ENCODE measurements at places on chromosomes 11 and 22.

DNA sequence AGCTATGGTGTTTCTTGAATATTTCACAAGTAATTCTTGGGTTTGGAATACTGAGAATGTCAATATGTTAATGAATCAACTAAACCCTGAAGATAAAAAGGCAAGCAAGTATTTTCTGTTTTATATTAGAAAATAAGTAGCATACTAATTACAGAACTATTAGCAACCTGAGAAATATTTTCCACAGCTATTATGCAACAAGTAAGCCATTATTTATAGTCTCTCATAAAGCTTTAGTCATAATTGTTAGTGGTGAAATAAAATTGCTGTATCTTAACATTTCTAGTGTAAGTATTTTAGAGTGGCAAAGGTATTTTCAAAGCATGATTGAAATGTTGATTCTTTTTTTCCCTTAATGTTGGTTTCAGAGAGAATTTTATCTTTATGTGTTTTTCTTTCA is 53.3 kb downstream of the FAR1 start:
- peak; percentile 35 for DNase-seq

DNA sequence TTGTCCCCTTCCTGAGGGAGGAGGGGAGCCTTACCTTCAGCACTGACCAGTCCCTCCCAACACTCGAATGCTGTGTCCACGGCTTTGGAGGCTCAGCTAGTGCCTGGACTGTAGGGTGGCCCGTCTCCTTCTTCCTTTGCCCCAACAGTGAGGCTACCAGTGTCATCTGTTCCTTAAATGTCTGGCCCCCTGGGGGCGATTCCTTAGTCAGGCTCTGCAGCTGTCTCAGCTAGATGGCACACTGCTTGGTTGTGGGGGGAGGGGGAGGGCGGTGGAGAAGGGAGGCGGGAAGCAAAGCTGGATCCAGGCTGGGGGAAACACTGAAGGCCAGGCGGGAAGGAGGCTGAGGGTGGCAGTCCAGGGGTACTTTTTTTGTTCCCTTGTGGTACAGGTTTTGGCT is at the start of gene IGSF22:
TSS of gene IGSF22 (minus strand) at position 149 of the 400 bp plus-strand sequence. CDS start 1,952 bp downstream, outside the sequence.
- DNase-seq, result no peak

DNA sequence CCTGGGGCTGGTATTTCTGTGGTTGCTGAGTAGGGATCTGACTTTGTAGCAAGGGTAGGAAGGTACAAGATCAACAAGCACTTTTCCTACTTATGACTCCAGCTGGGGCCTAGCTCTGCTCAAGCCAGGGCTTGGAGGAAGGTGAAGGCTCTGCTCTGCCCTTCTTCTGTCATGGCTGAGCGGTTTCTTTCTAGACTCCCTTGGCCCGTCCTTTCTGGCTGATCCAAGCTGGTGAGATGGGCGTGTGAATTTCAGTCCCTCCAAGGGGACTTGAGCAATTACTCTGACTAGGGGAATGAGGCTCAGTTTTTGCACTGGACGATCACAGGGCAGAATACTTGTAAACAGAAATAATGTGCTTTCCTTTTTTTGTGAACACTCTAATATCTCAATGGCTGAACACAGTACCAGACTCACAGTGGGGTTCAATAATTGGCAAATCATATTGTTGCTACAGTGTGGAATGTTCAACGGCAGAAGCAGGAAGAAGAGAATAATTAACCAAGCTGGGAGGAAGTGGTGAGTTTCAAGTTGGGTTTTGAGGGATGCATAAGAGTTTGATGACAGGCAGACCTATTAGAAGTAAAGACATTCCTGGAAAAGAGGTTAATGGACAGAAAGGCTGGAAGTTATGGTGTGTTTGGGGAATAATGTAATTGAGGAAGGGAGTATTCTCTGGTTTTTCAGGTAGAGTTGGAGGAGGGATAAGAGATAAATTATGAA is 507.6 kb downstream of the MIAT start:
- no peak for DNase-seq

DNA sequence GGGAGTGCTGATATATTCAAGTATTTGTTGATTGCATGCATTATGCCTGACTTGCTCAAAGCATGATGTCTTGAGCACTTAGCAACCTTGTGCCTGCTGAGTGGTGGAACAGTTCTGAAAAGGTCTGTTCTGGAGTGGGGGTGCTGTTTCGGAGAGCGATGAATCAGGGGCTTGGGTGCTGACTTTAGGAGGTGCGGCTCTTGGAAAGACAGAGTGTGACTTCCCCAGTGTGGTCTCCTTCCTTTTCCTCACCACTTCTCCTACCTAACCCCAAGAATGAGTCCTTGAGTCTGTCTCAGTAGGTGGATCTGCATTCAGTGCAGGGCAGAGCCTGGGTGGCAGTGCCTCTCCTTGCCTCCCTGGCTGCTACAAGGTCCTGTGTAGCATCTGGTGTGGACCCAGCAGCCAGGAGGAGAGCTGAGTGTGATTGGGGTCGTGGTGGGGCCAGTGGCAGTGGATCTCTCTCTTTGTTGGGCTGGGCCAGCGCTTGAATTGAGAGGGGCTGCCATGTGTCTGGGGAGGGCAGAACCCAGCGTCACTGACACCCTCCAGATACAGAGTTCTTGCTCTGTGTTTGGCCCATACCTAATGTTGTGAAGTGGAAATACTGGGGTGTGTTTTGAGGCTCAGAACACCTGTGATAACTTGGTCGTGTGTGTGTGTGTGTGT is 35.9 kb downstream of the ST3GAL4 start:
- DNase-seq, result no peak

DNA sequence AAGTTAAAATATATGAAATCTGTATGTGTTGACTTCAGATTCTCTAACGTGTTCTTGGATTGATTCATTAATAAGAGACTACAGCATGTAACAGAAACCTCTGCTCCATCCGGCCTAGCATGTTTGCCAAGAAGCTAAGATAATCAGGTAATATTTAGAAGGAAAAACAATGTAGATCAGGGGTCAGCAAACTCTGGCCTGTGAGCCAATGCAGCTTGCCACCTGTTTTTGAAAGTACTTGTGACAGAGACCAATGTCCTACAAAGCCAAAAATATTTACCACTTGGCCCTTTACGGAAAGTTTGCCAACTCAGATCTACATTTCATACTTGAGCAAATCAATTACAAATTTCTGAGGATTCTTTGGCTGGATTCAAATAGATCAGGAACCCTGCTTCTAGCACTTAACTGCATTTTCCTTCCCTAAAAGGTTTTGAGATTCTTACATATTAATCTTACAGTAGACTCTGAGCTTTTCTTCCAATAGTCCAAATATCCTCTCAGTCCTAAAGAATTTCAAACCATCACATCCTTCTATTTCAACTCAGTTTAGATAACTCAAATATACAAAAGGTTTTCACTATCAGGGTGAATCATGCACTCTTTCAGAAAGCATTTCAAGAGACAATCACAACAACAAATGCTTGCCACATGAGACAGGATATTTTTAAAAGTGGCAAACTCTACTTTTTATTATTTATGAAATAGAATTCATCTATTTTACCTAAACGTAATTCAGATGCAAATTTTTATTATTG is 29.5 kb downstream of the APOL5 start:
- DNase-seq, result no peak

DNA sequence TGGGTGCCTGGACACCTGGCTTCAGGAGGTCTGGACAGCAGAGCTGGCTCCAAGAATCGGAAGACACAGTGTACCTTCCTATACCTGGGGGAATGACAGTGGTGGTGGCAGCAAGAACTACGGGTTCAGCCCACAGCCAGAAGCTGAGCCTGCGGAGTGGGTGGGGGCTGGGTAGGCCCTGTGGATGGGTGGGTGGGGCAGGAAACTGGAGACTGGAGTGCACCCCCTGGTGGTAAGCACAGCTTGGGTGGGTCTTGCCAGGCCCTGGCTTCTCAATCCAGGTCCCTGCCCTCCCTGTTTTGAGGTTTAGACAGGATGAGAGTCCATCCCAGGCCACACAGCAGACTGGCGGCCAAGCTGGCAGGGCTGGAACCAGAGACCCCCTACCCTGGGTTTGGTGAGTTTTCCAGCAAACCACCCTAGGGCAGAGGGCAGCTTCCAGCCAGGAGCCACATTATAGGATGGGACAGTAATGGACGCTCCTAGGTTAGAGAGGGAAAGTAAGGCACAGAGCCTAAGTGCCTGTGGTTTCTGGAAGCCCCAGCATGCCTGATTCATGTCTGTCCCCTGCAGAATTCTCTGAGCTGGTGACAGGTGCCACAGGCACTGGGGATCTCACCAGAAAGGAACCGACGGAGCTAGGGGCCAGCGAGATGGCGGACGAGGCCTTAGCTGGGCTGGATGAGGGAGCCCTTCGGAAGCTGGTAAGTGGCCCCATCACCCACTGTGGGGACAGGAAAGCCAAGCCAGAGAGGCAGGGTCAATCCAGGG is 1.7 kb downstream of the SMTN start:
- peak; percentile 79 for DNase-seq

- DNase-seq, result no peak
Observed at GRCh38 chr11:92845390-92845789, 124.1 kb upstream of the MTNR1B start.

DNA sequence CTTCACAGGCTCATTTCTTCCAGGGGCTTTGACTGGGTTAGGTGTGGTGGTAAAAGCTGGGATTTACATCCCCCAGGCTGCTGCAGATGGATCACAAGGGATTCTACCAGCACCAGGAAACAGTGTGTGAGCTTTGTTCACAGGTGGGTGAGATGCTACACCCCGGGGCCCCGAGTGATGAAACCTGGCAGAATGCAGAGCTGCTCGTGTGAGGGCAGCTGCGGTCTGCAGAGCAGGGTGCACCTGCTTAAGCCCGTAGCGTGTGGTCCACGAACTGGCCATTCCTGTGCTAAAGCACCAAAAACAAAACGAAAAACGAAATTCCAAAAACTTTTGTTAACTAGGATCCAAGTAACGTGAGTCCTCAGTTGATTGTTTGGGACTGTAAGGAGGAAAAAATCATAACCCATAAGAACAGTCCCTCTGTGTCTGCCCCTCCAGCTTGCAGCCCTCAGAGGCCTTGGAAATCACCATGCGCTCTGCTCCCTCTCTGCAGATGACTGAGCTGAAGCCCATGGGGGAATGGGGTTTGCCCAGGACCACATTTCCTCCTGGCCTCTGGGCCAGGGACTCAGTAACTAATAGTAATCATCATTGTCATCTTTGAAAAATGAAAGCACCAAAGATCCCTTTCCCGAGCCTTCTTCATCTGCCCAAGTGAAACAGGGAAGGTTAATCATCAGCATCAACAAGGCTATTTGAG is 24.6 kb downstream of the ELF5 start:
- DNase-seq, result no peak

DNA sequence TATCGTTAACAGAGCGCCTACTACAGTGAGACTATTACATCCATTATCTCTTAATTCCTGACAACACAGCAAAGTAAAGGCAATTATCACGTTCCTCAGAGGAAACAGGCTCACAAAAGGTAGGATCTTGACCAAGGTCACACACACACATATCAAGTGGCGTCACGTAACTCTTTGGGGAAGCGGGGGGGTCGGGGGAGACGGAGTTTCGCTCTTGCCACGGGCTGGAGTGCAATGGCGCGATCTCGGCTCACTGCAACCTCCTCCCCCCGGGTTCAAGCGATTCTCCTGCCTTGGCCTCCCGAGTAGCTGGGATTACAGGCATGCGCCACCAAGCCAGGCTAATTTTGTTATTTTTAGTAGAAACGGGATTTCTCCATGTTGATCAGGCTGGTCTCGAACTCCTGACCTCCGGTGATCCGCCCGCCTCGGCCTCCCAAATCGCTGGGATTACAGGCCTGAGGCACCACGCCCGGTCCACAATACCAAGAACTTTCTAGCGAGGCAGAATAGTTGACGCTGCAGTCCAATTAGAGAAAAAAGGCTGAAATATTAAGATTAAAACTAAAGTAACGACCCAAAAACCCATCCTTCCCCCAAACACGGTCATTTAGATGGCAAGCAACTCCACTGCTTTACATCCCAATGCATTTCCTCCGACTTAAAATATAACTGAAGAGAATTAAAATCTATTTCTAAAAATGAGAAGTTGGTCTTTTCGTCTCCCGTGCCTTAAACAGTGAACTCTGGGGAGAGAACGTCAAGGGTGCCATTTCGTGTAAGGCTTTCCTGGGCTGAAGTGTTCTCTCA is 1.2 kb downstream of the DDX17 start:
- peak; percentile 52 for DNase-seq

- DNase-seq, result peak; percentile 89
Observed at GRCh38 chr11:12809864-12810567, 135.8 kb downstream of the TEAD1 start.

DNA sequence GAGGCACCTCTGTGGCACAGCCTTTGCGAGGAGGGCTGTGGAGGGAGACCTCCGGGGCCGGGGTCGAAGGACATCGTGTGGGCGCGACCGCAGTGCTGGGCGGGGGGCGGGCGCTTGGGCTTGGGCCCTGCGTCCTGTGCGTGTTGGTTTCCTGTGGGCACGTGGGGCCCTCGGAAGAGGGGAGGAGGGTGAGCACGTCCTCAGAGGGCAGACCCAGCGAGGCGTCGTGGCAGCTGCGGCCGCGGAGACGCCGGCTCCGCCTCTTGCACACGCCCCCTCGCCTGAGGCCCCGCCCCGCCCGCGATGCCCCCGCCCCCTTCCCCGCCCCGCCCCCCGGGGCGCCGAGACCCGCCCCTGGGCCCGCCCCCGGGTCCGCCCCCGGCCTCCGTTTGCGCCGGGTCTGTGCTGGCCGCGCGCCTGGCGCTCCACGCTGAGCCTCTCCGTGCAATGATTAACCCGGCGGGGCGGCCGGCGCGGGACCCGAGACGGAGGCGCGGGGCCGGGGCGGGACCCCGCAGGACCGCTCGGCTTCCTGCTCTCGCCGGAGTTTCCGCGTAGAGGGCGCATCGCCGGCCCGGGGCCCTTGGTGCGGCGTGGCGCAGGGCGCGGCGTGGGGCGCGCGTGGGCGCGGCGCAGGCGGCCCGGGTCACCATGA is at the start of gene PRR5:
TSS of gene PRR5 (plus strand) at position 381 of the 655 bp plus-strand sequence. CDS start at position 652, 271 bp downstream.
- peak; percentile 94 for DNase-seq

DNA sequence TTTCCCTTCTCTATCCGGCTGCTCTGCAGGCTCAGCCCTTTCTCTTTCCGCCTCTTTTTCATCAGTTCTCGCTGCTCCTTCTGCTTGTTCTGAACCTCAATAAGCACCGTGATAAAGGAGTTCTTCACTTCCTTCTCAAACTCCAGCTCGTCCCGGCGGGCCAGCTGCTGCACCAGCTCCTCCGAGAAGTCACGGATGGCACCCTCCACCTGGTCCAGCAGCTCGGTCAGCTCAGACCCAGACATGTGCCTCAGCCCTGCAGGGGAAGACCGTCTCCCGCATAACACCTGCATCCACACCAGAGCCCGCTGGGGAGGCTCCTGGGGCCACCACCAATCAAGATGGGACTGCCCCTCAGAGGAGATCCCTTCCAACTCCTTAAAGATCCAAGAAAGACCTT is 40.2 kb downstream of the FEZ1 start:
- DNase-seq, result no peak

DNA sequence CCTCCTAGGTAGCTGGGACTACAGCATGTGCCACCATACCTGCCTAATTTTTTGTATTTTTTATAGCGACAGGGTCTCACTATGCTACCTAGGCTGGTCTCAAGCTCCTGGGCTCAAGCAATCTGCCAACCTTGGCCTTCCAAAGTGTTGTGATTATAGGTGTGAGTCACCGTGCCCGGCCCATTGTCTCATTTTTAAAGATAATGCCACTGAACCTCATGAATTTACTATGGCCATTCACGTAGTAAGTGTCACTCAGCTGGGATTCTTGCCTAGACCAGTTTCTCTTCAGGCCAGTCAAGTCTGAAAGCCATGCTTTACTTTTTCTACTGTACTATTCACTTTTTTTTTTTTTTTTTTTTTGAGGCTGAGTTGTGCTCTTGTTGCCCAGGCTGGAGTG is 22.4 kb downstream of the DEPDC5 start:
- no peak for DNase-seq
